ENCODE measurements at places on chromosomes 7 and 10.

GRCh38 chr10:77987671-77988255, 41.6 kb downstream of the POLR3A start:
- DNase-seq, result no peak

DNA sequence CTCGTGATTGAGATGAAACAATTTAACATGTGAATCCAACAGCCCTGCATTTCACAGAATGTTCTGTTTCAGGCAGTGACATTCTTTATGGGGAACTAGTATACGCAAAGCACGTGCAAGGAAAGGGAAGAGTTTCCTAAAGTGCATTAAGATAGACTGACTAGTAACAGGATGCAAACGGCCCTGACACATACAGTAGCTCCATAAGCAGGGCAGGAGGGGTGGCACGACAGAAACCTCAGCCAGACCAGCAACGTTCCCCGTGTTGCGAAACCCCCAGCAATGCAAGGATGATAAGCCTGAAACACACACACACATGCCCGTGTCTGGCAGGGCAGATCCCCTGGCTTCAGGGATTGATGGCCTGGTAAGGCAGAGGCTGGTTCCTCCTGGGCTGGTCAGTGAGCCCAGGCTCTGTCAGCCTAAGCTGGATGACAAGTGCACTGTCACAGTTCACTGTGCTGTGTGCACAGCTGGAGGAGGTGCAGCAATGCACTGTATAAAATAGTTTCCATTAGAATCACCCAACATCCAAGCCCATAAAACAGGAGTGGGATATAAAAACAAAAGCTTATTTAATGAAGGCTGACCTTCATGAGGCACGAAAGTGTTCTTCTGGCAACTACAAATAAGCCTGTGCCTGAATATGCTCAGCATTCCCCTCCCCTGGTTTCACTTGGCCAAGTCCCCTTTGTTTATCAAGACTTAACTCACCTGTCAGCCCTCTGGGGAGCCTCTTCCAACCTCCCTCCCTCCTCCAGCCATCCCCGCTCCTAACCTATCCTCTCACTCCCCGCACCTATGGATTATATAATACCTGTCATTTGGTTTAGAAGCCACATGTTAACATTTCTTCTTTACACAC, 88.8 kb downstream of the GSAP start:
- no peak for DNase-seq

DNA sequence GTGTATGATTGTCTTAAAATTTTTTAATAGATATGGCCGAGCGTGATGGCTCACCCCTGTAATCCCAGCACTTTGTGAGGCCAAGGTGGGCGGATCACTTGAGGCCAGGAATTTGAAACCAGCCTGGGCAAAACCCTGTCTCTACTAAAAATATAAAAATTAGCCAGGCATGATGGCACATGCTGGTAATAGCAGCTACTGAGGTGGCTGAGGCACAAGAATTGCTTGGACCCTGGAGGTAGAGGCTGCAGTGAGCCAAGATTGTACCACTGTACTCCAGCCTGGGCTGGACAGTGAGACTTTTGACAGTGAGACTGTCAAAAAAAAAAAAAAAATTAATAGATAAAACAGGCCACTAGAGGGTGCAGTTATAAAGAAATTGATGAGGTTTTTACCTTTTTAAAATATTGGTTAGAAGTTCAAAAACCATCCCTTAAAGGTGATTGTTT, 20.5 kb downstream of the NOM1 start:
- DNase-seq, result no peak

DNA sequence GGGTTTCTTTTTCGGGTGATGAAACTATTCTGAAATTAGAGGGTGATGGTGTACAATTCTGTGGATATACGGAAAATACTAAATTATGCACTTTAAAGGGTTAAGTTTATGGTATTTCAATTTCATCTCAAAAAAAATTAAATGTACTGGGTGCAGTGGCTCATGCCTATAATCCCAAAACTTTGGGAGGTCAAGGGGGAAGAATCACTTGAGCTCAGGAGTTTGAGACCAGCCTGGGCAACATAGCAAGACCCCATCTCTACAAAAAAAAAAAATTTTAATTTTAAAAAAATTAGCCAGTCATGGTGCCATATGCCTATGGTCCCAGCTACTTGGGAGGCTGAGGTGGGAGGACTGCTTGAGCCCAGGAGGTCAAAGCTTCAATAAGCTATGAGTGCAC, 57.0 kb downstream of the SMURF1 start:
- DNase-seq, result no peak

DNA sequence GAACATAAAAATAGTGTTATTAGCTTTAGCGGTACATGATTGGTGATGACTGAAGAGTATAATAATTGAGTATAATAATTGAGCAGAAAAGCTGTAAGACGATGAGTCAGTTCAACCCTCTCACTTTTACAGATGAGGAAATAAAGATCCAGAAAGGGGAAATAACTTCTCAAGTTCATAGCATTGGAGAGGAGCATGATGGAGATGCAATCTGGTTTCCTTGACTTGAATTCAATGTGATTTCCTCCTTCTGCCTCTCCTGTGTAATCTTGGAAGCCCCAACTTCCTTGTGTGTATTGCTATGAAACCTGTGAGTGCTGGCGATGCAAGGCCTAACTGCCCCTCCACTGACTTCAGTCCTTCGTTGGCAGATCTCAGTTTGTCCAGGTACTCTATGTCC, 265.1 kb downstream of the LRMDA start:
- DNase-seq, result no peak

- no peak for DNase-seq
Observed at GRCh38 chr7:55172161-55172560, 153.3 kb downstream of the EGFR start.

GRCh38 chr10:100364735-100365391, 17.8 kb downstream of the SCD start:
- no peak for DNase-seq

DNA sequence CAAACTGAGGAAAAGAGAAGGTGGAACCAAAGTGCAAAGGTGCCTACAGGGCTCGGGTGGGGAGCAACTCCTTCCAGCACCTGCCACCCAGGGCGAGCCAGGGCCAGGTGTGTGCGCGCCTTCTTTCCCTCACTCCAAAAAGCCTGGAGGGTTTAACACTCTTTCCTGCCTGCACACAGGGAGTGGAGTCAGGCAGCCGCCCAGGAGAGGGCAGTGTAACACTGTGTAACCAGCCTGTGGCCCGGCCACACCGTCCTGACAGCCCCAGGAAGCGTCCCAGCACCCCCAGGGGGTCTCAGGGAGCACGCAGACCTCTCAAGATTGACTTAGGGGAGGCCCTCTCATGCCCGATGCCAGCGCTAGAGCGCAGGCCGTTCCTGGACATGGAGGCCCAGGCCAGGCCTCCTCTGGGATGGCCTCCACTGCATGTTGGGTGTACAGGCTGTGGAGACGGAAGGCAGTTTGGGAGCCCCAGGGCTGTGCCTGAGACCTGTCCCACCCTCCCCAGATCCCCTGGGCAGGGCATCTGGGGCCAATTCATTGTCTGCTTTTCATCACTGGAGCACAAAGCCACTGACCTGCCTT, 13.4 kb downstream of the BRI3 start:
- DNase-seq, result no peak

DNA sequence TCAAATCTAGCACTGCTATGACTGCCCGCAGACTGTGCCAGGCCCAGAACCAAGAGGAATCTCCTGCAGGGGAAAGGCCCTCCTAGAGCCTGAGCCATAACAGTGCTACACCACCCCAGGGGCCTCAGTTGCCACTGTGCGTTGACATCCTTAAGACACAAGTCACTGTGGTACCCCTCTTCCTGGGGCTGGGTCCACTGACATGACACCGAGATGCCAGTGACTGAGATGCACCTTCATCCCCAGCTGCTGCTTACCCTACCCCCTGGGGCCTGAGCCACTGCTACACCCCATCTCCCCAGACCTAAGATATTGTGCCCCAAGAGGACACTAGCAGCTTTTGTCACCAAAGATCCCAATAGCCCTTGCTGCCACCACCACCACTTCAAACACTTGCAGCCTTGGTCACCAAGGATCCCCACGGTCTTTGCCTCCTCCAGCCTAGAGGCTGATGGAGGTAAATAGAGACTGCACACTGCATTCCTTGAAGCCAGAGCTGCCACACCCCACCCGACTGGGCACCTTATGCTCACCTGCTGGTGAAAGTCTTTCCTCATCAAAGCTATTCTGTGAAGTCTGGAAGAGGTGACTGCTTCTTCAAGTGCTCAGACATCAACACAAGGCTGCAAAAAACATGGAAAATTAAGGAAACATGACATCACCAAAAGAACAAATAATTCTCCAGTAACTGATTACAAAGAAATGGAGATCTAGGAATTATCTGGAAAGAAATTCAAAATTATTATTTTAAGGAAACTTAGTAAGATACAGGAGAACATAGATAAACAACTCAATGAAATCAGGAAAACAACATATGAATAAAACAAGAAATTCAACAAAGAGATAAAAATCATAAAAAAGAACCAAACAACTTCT, 40.4 kb upstream of the SHH start:
- no peak for DNase-seq

DNA sequence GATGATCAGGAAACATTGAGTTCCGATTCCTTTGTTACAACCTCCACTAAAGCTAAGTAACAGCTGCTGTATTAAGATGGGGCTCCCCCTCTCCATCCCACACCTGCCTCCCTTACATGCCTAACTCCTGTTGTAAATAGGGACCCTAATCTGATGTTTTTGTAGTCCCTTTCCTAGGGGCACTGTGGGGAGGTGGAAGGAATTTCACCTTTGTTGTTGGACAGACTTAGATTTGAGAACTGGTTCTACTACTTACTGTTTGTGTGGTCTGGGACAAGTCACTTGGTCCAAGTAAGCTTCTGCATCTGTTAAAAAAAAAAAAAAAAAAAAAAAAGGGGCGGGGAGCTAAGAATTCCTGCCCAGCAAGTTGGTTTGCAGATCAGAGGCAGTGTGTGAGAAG, 42.6 kb downstream of the KIAA1217 start:
- DNase-seq, result no peak

- no peak for DNase-seq
Observed at GRCh38 chr7:38069052-38069451, 109.0 kb upstream of the STARD3NL start.

- DNase-seq, result no peak
Observed at GRCh38 chr7:50977421-50977820, 194.7 kb upstream of the GRB10 start.

DNA sequence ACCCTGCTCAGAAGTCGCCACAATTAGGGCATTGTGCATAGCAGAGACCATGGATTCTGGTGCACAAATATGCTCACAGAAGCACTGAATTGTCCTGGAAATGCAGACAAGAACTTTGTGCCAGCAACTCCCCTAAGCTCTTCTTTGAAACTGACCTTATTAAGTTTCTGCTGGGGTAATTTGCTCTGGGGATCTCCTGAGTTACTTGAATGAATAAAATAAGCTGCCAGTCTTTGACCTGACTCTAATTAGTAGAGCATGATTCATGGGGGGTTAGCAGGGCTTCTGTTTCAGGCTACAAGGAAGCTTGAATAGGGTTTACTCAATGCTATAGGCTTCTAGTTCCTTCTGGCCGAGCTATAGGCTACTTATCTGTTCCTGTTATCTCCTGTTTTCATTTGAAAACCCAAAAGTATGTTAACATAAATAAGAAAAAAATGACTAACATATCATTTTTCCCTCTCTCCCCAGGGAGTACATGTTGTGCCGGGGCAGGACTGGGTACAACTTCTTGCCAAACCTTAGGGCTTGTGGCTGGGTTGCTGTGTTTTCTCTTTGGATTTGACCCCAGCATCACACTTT, 169.0 kb upstream of the TMEM229A start:
- no peak for DNase-seq

- DNase-seq, result no peak
Observed at GRCh38 chr10:128324058-128324827, 198.0 kb upstream of the MKI67 start.

- no peak for DNase-seq
Observed at GRCh38 chr7:23438171-23438570, 32.1 kb downstream of the IGF2BP3 start.

- no peak for DNase-seq
Observed at GRCh38 chr7:102208826-102209225, 77.8 kb upstream of the SH2B2 start.

- no peak for DNase-seq
Observed at GRCh38 chr7:129841465-129841864, 111.3 kb downstream of the UBE2H start.

All from activated CD8-positive, alpha-beta memory T cell treated with anti-CD3 and anti-CD28 coated beads for 1 hour (primary cell).